ENCODE measurements at places on chromosomes 7 and 10. TPM values are rescaled to one million over a fixed set of nuclear protein-coding genes. Genes with fewer than 3 reads are reported as not detected.
A peak's percentile ranks its signal among the peaks of the same experiment; 100 is the strongest.

- DNase-seq, result no peak
Measured at GRCh38 chr7:139798221-139798620, 20.4 kb upstream of the HIPK2 start.

- DNase-seq, result no peak
Measured at GRCh38 chr7:55513868-55514267, 58.4 kb downstream of the VOPP1 start.

GRCh38 chr10:129993621-129994020 lies 29.5 kb upstream of the EBF3 start:
- no peak for DNase-seq

DNA sequence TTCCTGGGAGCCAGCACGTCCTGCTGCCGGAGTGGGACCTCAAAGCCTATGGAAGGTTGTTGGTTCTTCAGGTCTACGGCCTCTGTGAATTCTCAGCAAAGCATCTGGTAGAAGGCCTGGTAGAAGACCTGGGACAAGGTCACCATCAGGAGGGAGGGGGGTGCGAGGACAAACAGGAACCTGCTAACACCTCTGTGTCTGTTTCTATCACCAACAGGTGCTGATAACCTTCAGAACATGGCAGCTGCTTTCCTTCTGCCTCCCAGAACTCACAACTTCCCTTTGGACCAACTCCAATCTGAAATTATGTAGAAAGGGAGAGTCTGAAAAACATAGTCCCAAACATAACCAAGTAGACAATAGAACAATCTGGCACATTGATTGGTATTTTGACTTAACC lies 8.3 kb upstream of the MET start:
- DNase-seq, result no peak

- no peak for DNase-seq
Measured at GRCh38 chr7:30907527-30908267, 4.0 kb upstream of the AQP1 start.

DNA sequence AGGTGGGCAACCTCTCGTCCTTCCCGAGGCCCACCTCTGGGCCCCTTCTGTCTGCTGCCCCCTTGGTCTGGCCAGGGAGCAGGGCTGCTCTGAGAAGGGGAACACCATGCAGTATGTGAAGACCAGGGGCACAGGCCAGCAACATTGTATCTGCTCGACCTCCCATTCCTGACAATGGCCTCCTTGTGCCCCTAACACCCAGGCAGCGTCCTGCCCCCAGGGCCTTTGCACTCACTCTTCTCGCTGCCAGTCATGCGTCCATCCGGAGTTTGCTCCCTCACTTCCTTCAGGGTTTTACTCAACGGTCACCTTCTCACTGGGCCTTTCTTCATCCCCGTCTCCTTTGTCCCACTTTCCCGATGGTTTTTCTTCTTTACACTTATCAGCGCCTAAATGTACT lies 232.9 kb upstream of the GRB10 start:
- peak; percentile 42 for DNase-seq

GRCh38 chr10:66836057-66836456 lies 89.8 kb upstream of the LRRTM3 start:
- DNase-seq, result no peak

GRCh38 chr10:61330669-61331068 lies 122.5 kb downstream of the TMEM26 start:
- DNase-seq, result no peak

GRCh38 chr10:80552151-80552646 lies 14.5 kb downstream of the SH2D4B start:
- no peak for DNase-seq

- peak; percentile 57 for DNase-seq
Measured at GRCh38 chr7:418636-419280, 100.9 kb downstream of the PDGFA start.

DNA sequence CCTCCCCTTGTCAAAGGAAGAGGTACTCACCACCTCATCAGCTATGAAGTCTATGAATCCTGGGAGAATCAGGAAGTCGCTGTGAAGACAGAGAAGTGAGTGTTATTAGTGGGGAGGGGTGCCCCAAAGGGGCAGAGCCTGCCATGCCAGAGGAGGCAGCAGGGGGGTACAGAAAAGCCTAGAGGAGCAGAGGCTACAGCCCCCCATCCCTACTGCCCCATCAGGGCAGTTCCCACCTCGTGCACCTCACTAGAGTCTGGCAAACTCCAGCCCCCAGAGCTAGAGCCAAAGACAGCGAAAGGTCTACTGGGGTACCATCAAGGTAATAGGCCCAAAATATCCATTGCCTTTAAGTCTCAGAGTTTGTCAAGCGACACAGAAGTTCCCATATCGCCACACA lies 6.1 kb downstream of the IMPDH1 start:
- DNase-seq, result no peak

GRCh38 chr10:37711617-37712488 lies 145.6 kb downstream of the ZNF248 start:
- DNase-seq, result no peak

DNA sequence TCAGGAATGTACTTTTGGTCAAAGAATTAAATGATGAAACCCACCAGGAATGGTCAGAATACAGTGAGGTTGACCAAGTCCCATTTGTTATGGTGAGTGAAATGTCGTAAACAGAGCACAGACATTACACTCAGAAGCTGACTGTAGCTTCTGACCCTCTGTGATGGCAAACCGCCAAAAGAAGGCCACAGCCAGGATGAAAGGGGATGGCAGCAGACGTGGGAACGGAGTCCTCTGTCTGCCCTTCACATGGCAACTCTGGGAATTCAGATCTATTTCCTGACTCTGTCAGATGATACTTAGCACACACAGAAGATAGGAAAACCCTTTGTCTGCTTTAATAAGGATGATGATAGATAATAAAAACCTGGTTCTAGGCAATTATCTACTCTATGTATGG lies 757.1 kb downstream of the SORCS3 start:
- no peak for DNase-seq

- peak; percentile 46 for DNase-seq
Measured at GRCh38 chr7:2725178-2726105, 37.4 kb downstream of the AMZ1 start.

DNA sequence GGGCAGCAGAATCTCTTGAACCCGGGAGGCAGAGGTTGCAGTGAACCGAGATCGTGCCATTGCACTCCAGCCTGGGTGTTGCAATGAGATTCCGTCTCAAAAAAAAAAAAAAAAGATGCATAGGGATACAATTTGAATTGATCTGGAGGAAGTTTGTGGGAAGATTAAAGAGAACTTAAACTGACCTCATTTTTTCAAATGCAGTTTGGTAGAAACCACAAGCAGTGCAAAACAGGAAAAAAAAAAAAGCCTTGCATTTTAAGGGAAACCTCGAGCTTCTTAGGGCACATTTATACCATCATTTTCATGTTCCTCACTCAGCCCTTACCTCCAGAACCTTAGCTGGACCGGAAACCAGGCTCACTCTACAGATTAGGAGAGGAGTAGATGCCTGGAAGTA lies 2.8 kb downstream of the KCTD7 start:
- no peak for DNase-seq

- no peak for DNase-seq
Measured at GRCh38 chr7:115734641-115735040, 295.9 kb downstream of the TFEC start.

- DNase-seq, result no peak
Measured at GRCh38 chr10:87850742-87851205, 12.6 kb downstream of the KLLN start.

DNA sequence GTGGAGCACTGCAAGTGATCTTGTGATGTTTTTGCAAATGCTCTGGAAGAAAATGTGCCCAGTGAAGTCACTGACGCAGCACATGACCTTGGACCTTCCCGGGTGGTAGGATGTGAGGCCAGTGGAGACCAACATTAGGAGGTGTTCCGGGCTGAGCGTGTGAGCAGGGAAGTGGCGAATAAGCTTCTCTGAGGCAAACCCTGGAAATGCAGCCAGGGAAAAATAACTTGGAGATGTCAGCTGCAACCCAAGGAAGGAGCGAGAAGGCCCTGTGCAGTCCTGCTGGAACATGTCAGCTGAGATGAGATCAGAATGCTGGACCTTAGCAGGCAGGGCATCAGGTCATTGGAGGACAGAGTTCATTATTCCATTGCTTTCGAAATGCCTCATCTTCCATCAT lies 18.6 kb upstream of the SDK1 start:
- DNase-seq, result no peak

DNA sequence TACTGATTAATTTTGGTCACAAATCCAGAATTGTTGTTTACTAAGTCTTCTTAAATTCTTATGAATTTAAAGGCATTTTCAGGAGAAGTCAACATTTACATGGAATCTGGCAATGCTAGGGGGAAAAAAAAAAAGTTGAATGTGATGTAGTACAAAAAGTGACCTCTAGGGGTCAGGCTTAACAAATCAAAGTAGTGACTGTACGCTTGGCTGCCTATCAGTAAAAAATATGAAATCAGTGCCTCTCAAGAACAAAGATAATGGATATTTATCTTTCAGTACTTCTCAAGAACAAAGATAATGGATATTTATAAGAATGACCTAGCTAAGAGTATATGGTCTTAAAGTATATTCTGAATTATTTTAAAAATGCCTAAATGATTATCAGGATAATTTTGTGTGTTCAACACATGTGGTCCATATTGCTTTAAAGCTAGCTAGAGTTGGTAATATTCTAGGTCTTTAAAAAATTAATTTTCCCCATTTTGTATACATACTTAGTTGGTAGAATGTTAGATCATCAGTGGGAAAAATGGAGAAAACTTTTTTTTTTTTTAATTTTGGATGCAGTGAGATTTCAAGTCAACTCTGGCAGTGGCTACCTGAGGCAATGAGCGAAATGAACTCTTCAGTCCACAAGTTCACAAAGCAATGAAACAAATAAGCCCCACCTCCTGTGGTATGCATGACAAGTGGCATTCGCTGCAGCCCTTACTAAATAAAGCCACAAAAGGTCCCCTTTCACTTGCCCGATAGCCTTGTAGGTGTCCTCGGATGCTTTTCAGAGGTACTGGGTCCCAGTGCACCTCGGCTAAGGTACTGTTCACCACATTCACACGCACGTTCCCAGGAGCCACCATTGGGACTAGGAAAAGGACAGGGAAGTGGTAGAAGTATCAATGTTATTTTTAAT lies 51.2 kb upstream of the LAMB4 start:
- no peak for DNase-seq

DNA sequence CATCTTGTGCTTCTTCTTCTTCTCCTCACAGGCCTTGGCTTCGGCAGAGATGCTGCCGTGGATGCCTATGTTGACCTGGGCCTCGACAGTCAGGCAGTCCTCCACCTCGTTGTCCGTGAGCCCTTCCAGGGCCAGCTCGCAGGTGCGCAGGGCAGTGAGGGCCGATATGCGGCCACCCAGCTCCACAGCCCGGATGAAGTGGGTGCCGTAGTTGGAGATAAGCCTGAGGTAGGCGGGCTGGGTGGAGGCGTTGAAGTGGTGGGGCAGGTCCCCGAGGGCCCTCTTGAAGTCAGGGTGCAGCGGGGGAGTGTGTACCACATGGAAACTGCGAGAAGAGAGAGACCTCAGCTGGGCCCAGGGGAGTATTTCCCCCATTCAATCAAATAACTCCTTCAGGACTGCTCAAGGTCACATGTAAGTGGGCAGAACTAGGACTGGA lies 3.7 kb downstream of the PRF1 start:
- peak; percentile 77 for DNase-seq

GRCh38 chr7:152392254-152392653 lies 43.5 kb downstream of the KMT2C start:
- DNase-seq, result no peak

DNA sequence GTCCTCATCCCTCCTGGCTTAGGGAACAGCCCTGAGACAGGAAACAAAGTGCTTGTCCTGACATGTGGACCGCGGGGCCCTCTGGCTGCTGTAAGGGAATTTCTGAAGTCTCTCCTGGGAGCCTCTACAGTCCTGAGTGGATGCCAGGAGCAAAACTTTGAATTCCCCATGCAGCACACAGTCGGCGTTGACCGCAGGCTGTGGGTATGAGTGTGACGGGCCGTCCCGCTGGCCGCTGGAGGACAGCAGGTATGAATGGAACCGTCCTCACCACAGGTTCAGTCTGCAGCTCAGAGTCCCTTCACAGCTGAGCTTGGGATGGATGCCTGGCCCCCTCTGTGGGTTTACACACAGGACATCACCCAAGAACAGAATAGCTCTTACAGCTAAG lies 94.9 kb downstream of the GPR26 start:
- DNase-seq, result no peak

DNA sequence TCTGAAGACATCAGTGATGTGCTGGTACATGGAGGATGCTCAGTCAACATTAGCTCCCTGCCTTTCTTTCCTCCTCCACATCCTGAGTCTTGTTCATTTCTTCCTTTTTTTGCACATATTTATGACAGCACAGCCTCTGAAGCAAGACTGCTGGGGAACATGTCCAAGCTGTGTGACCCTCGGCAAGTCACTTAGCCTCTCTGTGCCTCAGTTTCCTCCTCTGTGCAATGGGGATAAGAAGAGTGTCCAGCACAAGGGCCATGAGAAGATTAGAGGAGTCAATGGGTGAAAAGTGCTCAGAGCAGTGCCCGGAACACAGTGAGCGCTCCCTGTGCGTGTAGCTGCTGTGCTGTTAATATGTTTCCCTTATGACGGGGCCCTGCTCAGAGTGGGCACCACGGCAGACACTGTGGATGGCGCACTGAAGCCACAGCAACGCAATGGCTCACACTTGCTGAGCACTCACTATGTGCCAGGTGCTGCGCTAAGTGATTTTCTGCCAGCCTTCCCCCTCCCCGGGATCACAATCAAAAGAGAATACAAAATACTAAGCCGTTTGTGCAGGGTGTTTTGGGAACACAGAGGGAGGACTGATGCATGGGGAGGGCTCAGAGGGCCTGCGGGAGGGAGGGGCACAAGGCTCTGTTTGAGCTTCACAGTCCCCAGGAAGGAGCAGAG lies 28.7 kb downstream of the ZCCHC24 start:
- DNase-seq, result no peak

ZNF853 gene
- total RNA-seq, result 5.2 TPM

AGR2 gene
- total RNA-seq, result 66.3 TPM

GIMAP2 gene
- 33.0 TPM for total RNA-seq

C10orf67 gene
- total RNA-seq, result 1.6 TPM

CDHR1 gene
- 0.35 TPM for total RNA-seq

CACNA2D1 gene
- 10.3 TPM for total RNA-seq

FANK1 gene
- total RNA-seq, result 2.6 TPM

TBX20 gene
- not detected for total RNA-seq

AOAH gene
- 20.8 TPM for total RNA-seq

MINDY4 gene
- 20.1 TPM for total RNA-seq

ZNF37A gene
- total RNA-seq, result 16.6 TPM

TDRD1 gene
- 0.14 TPM for total RNA-seq

POM121L12 gene
- not detected for total RNA-seq

NPTX2 gene
- 2.1 TPM for total RNA-seq

GHRHR gene
- total RNA-seq, result not detected

ALOX5 gene
- 128 TPM for total RNA-seq

TMEM26 gene
- 0.46 TPM for total RNA-seq
